ENCODE measurements at places on chromosomes 5 and 9.

DNA sequence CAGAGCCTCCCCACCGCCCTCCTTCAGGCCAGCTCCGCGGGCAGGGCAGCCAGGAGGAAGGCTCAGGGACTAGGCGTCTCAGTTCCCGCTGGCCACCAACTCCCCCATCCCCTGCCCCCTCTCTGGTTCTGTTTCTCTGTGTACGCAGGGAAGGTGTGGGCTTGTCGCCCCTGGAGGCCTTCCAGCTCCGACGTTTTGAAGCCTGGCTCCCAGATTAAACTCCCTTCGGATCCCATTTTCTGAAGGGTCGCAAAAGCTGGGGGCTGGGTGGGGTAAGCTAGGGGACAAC lies 346 bp downstream of the ATOX1 start:
- DNase-seq: no peak

DNA sequence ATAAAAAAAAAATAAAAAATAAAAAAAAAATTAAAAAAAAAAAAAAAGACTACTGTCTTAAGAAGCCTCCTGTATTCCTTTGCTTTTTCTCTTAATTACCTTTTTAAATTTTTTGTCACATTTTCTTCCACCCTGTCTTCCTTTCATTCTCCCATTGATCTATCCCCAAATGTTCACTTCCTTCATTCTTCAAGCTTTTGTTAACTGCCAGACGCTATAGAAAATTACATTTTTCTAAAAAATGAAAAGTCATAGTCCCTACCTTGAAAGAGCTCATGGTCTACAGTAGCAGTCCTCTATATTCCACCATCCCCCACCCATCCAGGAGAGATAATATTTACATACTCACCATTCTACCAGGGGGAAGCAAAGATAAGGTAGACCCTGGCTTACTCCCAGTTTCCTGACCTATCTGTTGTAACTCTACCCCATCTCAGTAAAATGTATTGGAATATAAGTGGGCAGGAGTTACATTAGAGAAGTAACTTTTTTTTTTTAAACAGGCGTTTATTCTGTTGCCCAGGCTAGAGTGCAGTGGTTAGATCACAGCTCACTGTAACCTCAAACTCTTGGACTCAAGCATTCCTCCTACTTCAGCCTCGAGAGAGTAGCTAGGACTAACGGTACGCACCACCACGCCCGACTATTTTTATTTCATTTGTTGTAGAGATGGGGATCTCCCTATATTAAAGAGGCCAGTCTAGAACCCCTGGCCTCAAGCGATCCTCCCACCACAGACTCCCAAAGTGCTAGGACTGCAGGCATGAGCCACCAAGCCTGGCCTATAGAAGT lies 3.8 kb upstream of the PRKAA1 start:
- DNase-seq: no peak

DNA sequence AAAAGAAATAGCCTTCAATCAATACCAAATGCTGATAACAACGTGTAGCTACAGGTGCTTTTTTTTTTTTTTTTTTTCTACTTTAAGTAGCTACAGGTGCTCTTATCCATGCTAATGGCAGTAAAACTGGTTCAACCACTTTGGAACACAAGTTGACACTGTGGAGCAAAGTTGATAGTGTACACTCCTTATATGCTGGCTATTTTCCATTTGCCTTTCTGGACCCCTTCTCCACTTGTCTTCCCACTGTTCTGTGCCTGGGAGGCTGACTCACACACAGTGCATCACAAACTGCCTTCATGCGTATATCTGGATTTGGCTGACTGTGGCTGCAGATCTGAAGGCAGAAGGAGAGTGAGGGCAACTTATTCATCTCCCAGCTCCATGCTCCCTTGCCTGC lies 247.9 kb downstream of the MSX2 start:
- DNase-seq: no peak

GRCh38 chr9:125558453-125559092 lies 148.4 kb downstream of the MAPKAP1 start:
- DNase-seq: no peak

GRCh38 chr9:7967851-7968250 lies 168.3 kb upstream of the DMAC1 start:
- no peak for DNase-seq

GRCh38 chr9:126368020-126368419 lies 41.4 kb downstream of the MVB12B start:
- DNase-seq: no peak

GRCh38 chr5:2916076-2916682 lies 164.7 kb upstream of the IRX2 start:
- no peak for DNase-seq

- no peak for DNase-seq
Observed at GRCh38 chr5:61720829-61721228, 388.8 kb downstream of the ZSWIM6 start.

- no peak for DNase-seq
Observed at GRCh38 chr5:39476843-39477220, 52.1 kb upstream of the DAB2 start.

GRCh38 chr5:14467251-14467650 lies 114.3 kb upstream of the OTULINL start:
- DNase-seq: no peak

- DNase-seq: no peak
Observed at GRCh38 chr9:38137342-38137741, 68.3 kb upstream of the SHB start.

DNA sequence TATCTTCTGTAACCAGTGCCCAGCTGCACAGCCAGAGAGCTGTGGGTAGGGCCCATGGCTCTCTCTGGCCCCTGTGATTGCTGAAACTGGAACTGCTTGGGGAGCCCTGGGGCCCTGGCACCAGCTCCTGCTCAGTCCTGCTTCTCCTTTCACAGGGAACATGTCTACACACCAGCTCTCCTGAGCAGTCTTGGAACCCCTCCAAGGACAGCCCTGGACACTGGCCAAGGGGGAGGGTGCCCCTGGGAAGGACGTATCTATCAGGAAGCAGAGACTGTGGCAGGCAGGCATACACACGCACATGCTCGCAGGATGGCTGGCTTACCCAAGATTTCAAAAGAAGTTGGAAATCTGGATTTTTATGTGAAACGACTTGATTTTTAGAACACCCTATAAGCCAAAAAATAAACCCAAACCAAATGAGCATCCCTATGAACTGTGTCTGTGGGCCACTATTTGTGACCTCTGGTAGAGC lies 8.8 kb upstream of the TRAF1 start:
- peak; percentile 98 for DNase-seq

DNA sequence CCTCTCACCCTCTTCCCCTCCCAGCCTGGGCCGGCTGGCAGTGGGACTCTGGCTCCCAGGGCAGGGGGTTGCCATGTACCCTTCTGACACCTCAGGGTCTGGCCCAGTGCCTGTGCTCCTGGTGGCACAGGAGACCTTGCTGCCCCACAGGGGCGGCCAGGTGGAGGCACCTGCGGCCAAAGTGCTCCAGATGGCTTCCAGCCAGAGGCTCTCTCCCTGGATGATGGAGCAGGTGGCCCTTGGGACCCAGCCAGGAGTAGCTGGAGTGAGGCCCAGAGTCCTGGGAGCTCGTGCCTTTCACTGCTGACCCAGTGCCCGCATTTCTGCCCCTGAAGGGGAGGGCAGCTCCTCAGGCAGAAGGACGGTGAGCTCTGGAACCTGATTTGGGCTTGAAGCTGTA lies 87.3 kb downstream of the NTNG2 start:
- DNase-seq: no peak

GRCh38 chr5:11531811-11532555 lies 372.3 kb downstream of the CTNND2 start:
- DNase-seq: no peak

- DNase-seq: no peak
Observed at GRCh38 chr5:51273871-51274270, 109.4 kb upstream of the ISL1 start.

DNA sequence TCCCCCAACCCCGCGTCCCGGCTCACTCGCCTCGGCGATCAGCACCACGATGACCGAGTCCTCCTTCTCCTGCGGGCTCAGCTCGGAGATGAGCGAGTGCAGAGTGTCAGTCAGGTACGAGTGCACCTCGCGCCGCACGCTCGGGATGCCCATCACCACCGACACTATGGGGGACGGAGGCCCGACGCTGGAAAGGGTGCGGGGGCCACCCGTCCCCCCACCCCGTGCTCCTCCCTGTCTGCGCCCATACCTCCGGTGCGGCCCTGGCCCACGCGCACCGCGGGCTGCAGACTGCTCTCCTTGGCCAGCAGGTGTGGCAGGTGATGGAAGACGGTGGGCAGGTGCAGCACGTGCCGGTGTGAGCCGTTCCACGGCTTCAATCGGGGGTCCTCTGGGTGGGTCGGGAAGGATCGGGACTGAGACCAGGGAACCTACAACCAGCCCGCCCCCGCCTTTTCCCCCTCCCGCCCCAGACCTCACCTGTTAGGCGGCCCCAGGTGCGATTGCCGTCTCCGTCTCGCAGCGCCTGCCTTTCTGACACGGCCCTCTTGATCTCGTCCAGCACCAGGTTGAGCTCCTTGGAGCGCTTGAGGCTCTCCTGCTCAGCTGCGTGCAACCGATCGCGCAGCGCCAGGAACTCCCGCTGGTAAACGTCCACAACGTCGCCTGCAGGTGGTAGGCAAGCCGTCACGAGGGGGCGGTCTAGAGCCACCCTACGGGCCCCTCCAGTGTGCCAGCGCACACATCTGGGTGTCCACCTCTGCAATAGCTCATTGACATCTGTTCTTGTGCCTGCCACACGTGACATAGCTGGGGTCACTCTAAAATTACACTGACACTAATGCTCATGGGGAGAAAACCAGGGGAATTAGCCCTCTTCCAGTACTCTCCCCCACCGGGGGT lies 5.1 kb downstream of the MGAT4B start:
- DNase-seq: no peak

Measured in vagina (tissue), 2 donors.